ENCODE measurements at places on chromosomes 13 and 19.

GRCh38 chr19:5642204-5642603, 19.3 kb downstream of the SAFB start:
- no peak for DNase-seq

GRCh38 chr13:50071379-50071778, 56.1 kb downstream of the KCNRG start:
- peak; percentile 59 for DNase-seq

DNA sequence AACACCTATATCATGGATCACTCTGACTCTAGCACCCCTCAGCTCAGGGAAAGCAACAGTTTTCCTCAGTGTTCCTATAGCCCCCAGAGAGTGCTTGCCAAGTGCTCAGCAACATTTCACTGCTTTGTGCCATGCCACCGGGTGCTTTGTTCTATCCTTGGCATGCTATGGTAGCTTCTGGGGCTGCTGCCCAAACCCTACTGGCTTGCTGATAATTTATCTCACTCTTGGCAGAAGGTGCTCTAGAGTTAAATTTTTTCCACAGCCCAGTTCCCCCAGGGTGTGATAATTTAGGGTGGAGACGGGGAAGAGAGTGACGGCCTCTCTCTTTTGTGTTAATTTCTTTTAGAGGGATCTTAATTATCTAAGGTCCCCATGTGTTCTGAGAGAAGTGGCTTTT, 12.6 kb upstream of the CSNK1A1L start:
- no peak for DNase-seq

GRCh38 chr13:80363890-80364503, 23.1 kb upstream of the SPRY2 start:
- peak; percentile 52 for DNase-seq

DNA sequence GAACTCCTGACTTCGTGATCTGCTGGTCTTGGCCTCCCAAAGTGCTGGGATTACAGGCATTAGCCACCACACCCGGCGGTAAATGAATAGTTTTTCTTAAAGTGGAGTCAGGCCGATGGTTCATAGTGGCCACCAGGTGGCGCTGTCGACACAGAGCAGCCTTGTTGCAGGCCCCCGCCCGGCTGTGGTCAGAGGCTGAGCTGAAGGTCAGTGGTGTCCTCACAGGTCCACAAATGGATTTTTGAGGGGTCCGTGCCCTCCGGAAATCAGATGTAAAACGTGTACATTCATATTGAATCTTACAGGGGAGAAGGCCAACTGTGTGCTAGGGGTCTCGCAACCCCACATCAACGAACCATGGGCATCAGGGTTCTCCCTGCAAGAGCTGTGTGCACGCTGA, 13.4 kb upstream of the WDR18 start:
- no peak for DNase-seq

- DNase-seq, result peak; percentile 30
Measured at GRCh38 chr13:48234566-48235340, 1.7 kb downstream of the ITM2B start.

GRCh38 chr13:21616205-21616866, 12.4 kb upstream of the MICU2 start:
- DNase-seq, result no peak

DNA sequence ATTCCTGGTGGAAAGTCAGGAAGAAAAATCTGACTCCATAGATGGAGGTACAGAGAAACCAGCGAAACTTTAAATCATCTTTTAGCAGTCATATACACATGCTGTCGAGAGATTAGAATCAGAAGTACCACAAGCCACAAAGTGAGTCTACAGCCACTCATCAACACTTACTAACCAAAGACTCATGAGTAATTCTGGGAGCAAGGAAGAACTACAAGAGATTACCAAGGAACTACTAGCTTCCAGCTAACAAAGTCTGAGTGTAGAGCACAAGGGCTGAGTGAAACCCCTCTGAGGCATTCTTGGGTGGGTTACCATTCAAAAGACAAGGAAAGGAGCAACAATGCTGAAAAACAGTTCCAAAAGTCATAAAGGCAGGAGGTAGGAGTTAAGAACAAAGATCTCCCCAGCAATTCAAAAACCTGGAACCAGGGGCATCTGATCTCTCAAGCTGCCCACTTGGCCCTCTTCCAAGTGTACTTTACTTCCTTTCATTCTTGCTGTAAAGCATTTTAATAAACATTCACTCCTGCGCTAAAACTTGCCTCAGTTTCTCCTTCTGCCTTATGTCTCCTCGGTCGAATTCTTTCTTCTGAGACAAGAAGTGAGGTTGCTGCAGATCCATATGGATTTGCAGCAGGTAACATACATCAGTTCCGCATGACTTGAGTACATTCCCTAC, 13.0 kb downstream of the RBM26 start:
- DNase-seq, result peak; percentile 52

DNA sequence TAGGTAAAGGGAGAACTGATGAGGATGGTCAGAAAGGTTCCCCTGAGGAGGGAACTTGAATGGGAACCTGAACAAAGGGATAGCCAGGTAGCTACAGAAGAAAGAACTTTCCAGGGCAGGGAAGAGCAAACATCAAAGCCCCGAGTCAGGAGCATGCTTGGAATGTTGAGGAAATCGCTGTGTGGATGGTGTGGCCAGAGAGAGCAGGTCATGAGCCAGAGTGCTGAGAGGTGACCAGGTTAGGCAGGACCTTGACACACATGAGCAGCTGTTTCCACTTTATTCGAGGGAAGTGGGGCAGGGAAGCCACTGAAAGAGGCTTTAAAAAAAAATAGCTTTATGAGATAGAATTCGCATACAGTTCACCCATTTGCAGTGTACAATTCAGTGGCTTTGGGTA, 4.4 kb downstream of the RAB8A start:
- peak; percentile 15 for DNase-seq

DNA sequence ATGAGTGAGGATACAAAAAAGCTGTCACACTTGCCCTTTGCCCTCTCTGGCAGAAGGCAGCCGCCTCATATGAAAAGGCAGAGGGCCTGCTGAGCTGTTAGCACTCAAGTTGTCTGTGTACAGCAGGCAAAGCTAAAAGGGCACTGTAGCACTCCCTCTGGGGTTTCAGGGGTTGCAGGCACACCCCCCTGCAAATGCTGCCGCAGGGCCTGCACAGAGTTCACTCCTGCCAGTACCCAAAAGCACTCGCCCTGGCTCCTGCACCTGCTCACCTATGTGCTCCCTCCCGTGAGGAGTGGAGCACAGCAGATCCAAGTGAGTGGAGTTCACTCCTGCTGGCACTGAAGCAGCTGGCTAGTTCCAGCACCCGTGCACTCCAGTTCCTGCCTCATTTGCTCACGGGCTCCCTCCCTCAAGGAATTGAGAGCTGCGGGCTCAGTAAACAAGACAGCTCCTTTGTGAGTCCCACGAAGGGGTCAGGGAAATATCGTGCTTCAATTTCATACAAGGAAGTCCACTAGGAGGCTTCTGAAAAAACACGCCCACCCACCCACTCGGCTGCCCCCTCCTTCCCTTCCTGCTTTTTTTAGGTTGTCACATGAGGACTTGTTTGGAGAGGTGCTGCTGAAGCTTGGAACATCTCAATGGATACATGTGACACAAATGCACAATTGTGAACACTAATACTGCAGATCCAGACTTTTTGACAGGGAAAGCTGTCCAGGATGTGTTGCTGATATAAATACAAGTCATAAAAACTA, 9.9 kb upstream of the RCBTB2 start:
- DNase-seq, result peak; percentile 74

DNA sequence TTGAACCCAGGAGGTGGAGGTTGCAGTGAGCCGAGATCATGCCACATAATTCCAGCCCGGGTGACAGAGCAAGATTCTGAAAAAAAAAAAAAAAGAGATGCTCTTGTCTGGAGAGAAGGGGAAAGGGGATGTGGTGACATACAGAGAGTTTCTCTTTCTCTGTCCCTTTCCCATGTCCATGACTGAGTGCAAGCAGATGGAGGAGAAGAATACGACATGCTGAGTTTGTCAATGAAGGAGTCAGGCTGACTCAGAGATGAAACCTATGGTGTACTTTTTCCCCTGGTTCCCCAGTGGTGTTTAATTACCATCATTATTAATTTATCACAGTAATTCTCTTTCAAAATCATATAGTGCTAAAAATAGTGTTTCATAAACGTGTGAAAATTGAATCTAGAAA, 448.8 kb downstream of the FOXO1 start:
- no peak for DNase-seq

DNA sequence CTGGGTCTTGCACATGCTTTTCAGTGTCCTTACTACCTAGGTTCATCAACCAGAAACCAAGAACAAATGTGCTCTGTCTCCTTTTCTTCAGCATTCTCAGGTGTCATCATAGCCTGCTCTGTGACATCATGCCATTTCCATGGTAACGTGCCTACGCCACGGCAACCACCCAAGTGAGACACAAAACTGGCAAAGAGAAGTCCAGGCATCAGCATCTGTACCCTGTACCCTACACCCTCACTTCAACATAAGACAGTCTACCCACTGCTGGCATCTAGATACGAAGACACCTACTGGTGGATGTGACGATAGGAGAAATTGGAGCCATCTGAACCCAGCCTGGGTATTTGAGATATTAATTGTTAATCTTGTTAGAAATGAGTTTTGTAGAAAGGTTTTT, 13.3 kb downstream of the ZC3H4 start:
- no peak for DNase-seq

GRCh38 chr19:19527674-19528625, 761 bp upstream of the YJEFN3 start:
- no peak for DNase-seq

- peak; percentile 15 for DNase-seq
Measured at GRCh38 chr19:49684251-49684982, 5.0 kb upstream of the ADM5 start.

DNA sequence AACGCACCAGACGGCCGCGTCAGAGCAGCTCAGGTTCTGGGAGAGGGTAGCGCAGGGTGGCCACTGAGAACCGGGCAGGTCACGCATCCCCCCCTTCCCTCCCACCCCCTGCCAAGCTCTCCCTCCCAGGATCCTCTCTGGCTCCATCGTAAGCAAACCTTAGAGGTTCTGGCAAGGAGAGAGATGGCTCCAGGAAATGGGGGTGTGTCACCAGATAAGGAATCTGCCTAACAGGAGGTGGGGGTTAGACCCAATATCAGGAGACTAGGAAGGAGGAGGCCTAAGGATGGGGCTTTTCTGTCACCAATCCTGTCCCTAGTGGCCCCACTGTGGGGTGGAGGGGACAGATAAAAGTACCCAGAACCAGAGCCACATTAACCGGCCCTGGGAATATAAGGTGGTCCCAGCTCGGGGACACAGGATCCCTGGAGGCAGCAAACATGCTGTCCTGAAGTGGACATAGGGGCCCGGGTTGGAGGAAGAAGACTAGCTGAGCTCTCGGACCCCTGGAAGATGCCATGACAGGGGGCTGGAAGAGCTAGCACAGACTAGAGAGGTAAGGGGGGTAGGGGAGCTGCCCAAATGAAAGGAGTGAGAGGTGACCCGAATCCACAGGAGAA, 1.9 kb downstream of the PPP1R12C start:
- no peak for DNase-seq

GRCh38 chr19:46601318-46602224, at the start of gene CALM3:
CALM3 (plus strand) TSS chr19:46601330; CDS start chr19:46601435, 105 bp downstream.
- DNase-seq, result no peak

DNA sequence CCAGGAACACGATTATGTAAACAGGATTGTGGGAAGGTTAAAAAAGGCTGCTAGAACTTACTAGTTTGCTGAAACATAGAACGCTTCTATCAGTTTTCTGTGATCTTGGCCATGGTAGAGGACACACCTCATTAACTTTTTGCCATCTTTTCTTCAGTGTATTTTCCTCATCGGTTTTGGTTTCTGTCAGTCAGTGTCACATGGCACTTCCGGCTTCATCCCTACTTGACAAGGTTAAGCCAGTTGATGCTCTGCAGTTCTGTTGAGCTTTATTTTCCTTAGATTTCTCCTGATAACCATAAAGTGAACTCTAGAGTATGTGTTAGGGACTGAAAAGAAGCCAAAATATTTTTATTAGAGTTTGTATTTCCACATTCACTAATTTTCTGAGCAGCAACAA, 147.5 kb downstream of the NDFIP2 start:
- DNase-seq, result no peak

All from myocyte (in vitro differentiated cells).